ENCODE measurements at places on chromosomes 16 and 17.
A peak's percentile ranks its signal among the peaks of the same experiment; 100 is the strongest.

- DNase-seq: peak; percentile 69
Measured at GRCh38 chr17:57114085-57114673, 29.1 kb downstream of the AKAP1 start.

DNA sequence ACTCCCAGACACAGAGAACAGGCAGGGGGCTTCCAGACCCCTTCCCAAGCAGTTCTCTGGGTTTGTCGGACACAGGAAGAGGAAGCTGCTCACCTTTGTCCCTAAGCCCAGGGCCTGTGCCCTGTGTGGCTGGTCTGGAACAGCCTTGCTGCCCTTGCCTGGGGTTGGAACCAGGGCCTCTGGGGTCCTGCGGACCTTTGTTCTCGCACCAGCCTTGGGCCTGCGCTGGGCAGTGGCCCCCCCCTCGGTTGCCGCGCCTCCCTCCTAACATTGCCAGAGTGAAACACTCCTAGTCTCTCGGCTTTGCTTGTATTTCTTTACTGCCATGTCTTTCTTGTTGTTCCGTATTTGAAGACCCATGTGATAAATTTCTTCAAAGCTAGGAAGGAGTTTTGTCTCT, 8.5 kb upstream of the IL17C start:
- DNase-seq: no peak

- DNase-seq: no peak
Measured at GRCh38 chr17:58193641-58194255, 1.2 kb downstream of the EPX start.

- no peak for DNase-seq
Measured at GRCh38 chr17:42200706-42201457, 6.6 kb upstream of the GHDC start.

DNA sequence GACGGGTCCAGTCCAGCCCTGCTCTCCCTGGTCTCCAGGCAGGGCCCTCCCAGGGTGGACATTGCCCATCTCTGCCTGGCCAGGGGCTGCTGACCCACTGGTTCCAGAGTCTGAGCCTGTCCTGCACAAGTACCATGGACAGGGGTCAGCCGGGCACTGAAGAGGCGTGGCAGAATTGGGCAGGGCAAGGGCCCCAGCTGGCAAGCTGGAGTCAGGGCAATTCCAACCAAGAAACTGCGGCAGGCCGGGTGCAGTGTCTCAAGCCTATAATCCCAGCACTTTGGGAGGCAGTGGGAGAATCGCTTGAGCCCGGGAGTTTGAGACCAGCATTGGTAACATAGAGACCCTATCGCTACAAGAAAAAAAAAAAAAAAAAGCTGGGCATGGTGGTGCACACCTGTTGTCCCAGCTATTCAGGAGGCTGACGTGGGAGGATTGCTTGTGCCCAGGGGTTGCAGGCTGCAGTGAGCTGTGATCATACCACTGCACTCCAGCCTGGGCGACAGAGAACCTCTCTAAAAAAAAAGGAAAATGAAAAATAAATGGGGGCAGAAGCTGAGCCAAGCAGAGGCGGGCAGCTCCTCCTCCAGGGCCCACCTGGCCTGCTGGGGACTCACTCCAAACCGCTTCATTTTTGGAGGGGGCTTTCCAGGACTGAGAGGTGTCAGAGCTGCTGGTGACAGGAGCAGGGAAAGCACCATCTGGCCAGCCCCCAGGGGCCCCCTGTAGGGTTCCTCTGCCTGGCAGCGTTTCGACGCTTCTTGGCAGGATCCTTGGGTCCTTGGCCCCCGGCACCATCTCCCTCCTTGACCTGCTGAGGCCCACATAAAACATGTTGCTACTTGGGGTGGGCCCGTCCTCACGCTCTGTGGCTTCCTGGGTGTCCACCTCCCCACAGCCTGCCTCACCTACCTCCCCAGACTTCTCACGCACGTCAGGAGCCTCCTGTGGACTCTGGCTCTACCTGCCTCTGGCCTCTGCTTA, 2.9 kb upstream of the MAFG start:
- DNase-seq: no peak
